Activated T-cell treated with anti-CD3 and anti-CD28 coated beads, Interleukin-2, amount 50 U/mL, for 72 hours (primary cell): ENCODE measurements at places on chromosomes 1 and 21. TPM values are rescaled to one million over a fixed set of nuclear protein-coding genes. Genes with fewer than 3 reads are reported as not detected.
A peak's percentile ranks its signal among the peaks of the same experiment; 100 is the strongest.

DNA sequence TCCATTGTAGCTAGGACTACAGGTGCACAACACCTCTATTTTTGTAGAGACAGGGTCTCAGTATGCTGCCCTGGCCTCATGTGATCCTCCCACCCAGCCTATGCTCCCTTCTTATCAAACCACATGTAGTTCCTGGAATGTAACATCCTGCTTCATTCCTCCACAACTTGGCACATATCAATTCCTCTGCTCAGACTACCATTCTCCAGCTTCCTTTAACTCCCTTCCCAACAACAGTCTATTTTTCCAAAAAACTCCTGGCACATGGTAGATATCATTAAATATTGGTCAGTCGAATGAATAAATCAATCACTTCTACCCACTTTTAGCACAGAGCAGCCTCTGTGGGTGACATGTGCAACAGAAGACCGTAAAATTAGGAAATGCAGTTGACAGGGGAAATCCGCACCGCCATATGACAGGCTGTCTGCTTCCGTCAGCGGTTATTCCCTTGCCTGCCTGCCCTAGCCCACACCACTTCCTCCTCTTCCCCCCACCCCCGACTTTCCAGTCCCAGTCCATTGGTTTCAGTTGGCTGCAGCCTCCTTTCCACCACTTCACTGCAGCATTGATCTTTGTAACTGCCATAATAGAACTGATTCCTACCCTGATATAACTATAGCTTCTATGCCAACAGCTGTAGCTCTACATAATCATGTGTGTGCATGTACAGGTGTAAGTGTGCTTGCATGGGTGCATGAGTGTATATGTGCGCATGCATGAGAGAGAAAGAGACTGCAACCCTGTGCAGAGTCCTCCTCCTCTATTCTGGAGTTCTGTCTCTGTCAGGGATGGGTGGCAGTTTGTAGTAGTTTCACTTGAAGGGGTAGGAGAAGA is 6.8 kb upstream of the AKR1A1 start:
- H3K27me3 ChIP-seq = no peaks in the 10 kb centered on the region
- DNase-seq = peak; percentile 76
- peak overlapping the region; percentile 64 for H3K4me3 ChIP-seq
- H3K27ac ChIP-seq = no peak overlapping the region
- H3K4me1 ChIP-seq = peaks cover 34% of the 10 kb centered on the region

RGSL1 gene
- not detected for total RNA-seq

DNA sequence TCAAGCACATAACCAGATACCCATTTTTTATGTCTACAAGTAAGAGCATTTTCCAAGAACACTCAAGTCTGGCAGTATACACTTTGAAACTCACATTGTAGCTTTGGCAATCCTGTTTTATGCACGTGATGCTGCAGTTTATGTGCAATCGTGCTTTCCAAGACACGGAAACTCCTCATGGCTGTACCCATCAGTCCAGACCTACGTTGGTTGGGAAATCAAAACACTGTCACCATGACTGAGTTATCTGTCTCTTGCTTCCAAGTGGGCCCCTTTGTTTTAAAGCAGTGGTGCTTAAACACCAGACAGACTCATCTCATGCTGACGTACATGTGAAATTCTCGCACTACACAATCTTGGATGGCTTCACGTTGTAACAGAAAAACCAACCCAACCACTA is 192.8 kb downstream of the LTN1 start:
- H3K27ac ChIP-seq = peak overlapping the region; percentile 4
- no peak for DNase-seq
- no peaks in the 10 kb centered on the region for H3K27me3 ChIP-seq
- H3K4me3 ChIP-seq = no peak overlapping the region
- H3K36me3 ChIP-seq = peaks cover 2% of the 10 kb centered on the region
- H3K4me1 ChIP-seq = no peaks in the 10 kb centered on the region

DNA sequence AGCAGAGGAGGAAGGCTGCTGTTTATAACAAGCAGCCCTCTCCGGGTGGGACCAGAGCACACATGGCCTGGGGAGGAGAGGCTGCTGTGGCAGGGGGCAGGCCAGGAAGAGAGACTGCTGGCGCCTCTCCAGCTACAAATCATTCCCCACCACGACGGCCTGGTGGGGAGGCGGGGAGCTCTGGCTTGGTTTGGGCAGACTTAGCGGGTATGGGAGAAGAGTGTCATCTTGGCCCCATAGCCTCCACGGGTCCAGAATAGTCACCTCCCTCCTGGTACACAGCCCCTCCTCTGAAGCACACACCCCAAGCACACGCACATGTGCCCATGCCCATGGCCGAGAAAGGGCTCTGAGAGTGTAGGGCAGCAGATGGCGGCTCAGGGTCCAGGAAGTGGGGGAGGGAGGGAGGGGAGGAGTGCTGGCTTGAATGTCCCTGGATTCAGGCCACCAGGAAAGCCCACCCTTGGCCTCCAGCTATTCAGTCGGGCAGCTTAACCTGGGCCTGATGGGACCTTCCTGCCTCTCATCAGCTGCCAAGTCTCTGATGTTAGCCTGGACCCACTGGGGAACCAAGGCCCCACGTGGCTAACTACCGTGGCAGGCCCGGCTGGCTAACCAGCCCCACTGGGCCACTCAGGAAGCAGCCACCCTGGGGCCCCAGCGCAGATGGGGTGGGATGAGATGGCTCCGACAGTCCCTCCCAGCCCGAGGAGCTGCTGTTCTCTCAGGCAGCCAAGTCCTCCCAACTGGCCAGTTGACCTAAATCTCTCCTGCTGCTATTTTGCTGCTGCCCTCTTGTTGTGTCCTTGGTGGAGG is 10.9 kb downstream of the LRP8 start:
- H3K27me3 ChIP-seq = no peaks in the 10 kb centered on the region
- peaks cover 2% of the 10 kb centered on the region for H3K36me3 ChIP-seq
- peaks cover under 1% of the 10 kb centered on the region for H3K4me1 ChIP-seq
- no peak for DNase-seq

IL23R gene
- total RNA-seq = 3.0 TPM

DNA sequence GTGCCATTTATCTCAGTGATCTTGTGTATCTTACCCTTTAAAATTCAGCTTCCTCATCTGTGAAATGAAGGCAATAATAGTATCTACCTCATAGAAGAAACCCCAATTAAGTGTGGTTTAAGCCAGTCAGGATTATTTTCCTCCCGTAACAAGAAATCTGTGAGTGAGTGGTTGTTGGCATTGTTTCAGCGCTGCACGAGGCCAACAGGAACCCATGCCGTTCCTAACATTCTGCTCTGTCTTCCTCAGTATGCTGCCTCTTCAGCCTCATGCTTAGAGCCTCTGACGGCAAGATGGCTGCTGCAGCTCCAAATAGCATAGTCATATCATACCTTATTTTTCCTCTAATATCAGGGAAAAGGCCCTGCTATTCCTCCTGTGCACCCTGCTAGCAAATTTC is 289.7 kb downstream of the TM2D1 start:
- H3K4me3 ChIP-seq = no peak overlapping the region
- no peak for DNase-seq
- H3K27ac ChIP-seq = no peak overlapping the region
- H3K36me3 ChIP-seq = no peaks in the 10 kb centered on the region
- H3K27me3 ChIP-seq = no peaks in the 10 kb centered on the region

FCRL4 gene
- total RNA-seq = not detected

- H3K36me3 ChIP-seq = no peaks in the 10 kb centered on the region
- DNase-seq = no peak
- no peak overlapping the region for H3K27ac ChIP-seq
- H3K4me1 ChIP-seq = peaks cover 97% of the 10 kb centered on the region
- no peaks in the 10 kb centered on the region for H3K27me3 ChIP-seq
Measured at GRCh38 chr1:12475101-12475500, 142.9 kb downstream of the DHRS3 start.

- H3K4me3 ChIP-seq = no peak overlapping the region
- no peaks in the 10 kb centered on the region for H3K27me3 ChIP-seq
- no peak for DNase-seq
- H3K4me1 ChIP-seq = no peaks in the 10 kb centered on the region
Measured at GRCh38 chr21:9750341-9751086, 770.9 kb upstream of the TPTE start.

SH2D1B gene
- not detected for total RNA-seq

FAAH gene
- total RNA-seq = 8.8 TPM

KRTAP19-3 gene
- total RNA-seq = not detected
